ENCODE measurements at places on chromosomes 2 and 18. TPM values are rescaled to one million over a fixed set of nuclear protein-coding genes. Genes with fewer than 3 reads are reported as not detected.

The MYCN gene
- total RNA-seq: 0.25 TPM

GRCh38 chr2:163733956-163734355 lies 1.9 kb downstream of the FIGN start:
- no peak for DNase-seq

DNA sequence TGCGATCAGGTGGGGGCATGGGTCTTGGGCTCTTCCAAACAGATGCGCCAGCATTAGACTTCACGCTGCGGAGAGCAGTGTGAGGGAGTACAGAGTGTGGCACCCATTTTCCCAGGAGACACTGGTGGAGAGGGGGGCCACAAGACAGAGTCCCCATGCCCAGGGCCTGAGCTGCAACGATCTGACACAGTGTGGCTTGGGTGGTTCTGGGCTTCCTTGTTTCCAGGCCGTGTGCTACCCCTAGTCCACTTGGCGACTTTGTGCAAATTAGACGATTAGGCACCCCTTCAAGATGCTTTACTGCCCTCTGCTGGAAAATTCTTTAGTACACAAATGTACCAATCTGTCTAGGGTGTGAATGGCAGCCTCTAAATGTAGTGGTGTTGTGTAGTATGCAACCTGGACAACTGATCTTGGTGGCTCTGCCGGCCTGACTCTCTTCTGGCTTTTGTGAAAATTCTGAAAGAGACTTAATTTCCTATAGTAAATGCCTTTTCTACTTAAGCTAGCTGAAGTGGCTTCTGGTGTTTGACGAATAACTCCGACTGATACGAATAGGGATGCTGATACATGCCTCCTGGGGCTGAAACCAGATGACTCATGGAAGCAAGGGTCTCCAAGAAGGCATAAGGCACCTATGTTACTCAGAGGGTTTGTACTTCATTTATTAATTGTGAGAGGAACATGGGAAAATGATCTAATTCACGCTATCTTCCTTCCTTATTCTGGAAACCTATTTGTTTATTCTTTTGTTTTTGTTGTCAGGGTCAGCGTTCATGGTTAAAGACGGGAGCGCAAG lies 92.3 kb upstream of the SMAD2 start:
- DNase-seq: no peak

DNA sequence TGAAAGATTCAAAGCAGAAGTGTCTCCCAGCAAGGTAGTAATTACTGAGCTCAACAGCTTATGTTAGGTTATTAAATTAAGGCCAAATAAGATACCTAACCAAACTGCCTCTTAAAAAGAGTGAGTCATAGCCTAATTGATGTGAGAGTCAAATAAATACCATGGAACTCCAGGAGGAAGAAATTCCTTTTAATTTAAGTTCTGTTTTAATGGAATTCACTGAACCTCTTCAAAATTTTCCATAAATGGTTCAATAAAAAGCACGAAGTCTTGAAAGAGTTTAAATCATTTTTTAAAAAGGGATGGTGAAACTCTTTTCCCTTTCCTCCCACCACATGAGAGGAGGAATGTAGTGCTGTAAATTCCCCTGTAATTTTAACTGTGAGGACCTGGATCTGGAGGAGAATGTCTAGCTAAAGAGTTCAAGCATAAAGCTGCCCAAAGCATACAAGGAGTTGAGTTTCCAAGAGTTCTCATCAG lies 180.8 kb upstream of the MMADHC start:
- no peak for DNase-seq

DNA sequence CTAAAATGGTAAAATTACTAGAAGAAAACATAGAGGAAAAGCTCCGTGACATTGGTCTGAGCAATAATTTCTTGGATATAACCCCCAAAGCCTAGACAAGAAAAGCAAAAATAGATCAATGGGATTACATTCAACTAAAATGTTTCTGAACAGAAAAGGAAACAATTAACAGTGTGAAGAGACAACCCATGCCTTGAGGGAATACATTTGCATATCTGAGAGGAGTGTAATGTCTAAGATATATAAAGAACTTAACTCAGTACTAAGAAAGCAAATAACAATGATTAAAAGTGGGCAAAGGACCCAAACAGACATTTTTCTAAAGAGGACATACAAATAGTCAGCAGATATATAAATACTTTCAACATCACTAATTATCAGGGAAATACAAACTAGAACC lies 206.2 kb downstream of the VAPA start:
- no peak for DNase-seq

The IL36RN gene
- total RNA-seq: not detected

The TRMT61B gene
- total RNA-seq: 8.7 TPM

The CCDC68 gene
- total RNA-seq: 1.6 TPM

DNA sequence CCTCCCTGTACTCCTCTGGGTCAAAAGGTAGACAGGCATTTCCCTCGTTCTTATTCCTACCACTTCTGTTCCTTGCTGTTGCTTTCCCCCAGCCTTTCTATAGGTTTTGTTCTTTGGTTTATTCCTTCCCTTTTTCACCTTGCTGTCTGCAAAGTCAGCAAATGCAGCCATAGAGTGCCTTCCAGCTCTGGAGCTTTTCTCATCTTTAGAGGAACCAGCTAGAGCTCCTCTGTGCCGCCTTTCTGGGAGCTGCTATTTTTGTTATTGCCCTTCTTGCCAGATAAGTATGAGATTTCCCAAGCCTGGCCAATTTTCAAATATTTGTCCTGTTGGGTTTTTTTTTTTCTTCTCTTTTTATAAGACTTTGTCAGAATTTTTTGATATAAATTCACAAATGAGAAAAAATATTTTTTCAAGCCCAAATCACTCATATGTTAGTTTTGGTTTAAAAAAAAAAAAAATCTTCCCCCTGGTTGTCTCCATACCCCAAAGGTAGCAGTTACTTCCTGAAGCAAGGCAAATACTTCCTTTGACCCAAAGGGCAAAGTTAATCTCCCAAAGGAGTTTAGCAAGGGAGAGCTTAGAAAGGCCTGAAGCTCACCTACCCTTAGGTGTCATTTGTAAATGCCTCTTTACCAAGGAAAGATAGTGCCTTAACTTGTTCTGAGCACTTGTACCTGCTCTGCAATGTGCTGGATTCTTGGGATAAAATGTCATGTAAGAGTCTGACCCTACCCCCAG lies 5.1 kb upstream of the TTC27 start:
- no peak for DNase-seq

The ACVR1 gene
- total RNA-seq: 24.5 TPM

- no peak for DNase-seq
Observed at GRCh38 chr2:220315098-220315823, 687.8 kb downstream of the SLC4A3 start.

- no peak for DNase-seq
Observed at GRCh38 chr2:69735686-69736085, 6.2 kb upstream of the ANXA4 start.

DNA sequence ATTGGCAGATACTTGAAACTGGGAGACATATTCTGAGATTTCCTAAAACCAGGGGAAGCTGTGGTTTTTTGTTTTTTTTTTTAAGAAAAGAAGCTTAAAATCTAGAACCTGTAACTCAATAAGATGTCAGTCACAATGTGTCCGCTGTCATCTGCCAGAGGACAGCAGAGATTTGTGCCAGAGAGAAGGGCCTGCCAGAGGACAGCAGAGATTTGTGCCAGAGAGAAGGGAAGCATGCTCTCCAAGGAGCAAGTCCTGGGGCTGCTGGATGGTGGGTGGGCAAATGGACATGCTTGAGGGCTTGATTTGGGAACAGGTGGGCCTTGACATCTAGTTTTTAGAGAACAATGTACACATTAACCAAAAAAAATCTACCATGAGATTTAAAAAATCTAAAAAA lies 77.9 kb downstream of the CCDC93 start:
- DNase-seq: no peak

DNA sequence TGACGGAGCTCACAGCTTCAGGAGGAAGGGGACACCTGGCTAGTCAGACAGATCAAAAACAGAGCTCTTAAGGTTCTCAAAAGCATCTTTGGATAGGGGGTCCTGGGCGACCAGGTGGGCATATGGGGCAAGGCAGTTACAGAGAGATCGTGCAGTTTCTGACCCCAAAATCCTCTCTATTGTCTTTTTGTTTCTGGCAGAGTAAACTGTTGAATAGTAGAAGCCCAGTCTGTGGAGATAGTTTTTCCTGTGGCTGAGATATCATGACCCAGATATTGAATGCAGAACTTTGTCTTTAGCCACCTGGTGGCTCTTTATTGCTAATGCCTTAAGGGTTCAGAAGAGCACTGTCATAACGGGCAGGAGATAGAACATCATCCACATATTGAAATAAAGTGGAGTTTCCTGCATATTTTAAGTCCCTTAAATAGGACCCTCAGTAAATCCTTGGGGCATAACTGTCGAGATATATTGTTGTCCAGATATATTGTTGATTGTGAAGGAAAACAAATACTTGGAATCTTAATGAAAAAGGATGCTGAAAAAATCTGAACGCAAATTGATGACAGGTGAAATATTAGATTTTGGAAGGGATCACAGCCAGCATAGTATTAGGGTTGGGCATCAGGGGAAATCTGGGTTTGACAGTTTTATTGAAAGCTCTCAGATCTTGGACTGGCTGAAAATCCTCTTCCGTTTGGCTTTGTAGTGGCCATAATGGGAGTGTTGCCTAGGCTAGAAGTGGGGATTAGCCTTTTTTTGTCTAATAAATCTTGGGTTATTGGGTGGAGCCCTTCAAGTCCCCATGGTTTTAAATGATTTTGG lies 14.1 kb upstream of the ZDBF2 start:
- DNase-seq: no peak

- DNase-seq: no peak
Observed at GRCh38 chr2:179812501-179812900, 48.9 kb downstream of the ZNF385B start.

DNA sequence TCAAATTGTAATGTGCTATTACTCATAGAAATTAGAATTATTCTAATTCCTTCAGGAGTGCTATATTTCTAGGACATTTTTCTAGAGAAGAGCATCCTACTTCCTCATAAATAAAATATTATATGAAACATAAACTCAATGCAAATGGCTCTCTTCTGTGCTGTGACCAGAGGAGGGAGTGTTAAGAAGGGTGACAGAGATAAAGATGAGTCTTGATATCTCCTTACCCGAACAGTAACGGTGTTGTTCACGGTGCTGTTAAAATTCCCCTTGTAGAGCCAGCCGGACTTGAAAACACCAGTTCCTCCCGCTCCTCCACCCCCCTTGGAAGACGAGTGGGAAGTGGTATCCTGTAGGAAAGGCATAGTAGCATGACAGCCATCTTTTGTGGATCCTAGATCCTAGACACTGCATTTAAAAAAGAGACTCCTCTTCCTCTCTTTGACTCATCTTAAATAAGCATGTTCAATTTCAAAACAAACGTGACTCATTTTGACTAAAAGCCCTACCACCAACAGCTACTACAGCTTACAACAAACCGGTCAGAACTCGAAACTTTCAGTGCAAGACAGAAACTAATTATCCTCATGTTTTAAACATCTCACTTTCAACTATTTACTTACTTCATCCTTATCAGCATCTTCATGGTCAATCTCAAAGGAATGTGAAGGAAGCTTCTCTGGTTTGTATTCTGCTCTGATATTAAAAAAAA lies 156.3 kb downstream of the DOCK10 start:
- DNase-seq: no peak

GRCh38 chr2:179860255-179861026 lies 971 bp downstream of the ZNF385B start:
- peak; percentile 45 for DNase-seq

The CYS1 gene
- total RNA-seq: 0.14 TPM

GRCh38 chr18:11419338-11419737 lies 190.1 kb upstream of the SLC35G4 start:
- DNase-seq: no peak

DNA sequence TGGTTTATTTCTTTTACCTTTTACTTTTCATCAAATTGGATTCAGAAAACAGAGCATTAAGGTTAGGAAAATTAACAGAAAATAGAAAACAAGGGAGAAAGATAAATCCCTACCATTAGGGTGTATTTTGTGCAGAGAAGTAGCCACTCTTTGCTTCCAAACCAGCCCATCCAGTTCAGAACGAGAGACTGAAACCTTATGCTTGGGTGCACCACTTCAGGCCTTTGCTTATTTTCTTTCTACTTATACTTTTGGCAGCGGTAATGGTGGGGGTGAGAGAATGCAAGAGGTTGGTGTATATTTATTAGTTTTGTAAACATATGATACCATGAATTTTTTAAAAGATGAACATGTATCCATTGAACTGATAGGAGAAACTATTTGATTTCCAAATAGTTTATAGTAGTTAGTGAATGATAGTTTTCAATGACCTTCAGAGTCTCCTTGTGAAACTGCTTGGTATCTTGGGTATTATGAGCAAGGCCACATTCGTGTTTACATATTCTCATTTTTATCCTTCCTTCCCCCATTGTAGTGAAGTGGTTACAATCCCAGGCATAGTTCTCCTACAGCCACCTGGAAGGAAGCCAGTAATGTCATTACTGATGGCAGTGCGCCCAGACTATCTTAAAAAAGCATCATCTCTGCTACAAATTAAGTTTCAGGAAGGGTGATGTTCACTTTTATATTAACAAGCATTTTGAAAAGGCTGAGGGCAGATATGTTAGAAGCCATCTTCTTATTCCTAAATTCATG lies 60.8 kb downstream of the MFSD6 start:
- peak; percentile 50 for DNase-seq

The DYNAP gene
- not detected for total RNA-seq

- peak; percentile 73 for DNase-seq
Observed at GRCh38 chr2:95158891-95159619, 593 bp downstream of the ZNF514 start.

- no peak for DNase-seq
Observed at GRCh38 chr2:144503242-144503641, 16.7 kb downstream of the ZEB2 start.

DNA sequence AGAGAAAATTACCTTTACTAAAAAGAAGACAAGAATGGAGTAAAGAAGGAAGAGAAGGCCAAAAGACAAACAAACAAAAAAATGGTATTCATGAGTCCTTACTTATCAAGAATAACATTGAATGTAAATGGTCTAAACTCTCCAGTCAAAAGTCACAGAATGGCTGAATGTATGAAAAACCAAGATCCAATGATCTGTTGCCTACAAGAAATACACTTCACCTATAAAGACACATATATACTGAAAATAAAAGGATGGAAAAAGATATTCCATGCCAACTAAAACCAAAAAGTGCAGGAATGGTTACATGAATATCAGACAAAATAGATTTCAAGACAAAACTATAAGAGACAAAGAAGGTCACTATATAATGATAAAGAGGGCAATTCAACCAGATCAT lies 65.0 kb upstream of the ASXL3 start:
- DNase-seq: no peak

- DNase-seq: no peak
Observed at GRCh38 chr2:121409388-121409787, 121.3 kb upstream of the RNU4ATAC start.

The CFAP65 gene
- not detected for total RNA-seq

DNA sequence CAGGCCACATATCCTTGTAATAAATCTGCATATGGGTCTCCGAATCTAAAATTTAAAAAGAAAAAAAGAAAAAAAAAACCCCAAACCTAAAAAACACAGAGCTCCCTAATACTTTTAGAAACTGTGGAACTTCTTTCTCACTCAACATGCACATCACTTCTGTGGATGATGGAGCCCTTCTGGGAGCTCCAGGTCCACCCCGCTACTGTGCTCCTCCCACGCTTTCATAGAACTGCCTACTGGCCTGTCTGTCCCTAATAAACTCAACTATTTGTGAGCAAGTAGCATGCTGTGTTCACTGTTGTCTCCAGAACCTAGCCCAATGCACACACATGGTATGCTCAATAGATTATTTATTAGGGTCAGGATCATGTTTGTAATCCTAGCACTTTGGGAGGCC lies 83.1 kb upstream of the FZD5 start:
- DNase-seq: no peak

- DNase-seq: no peak
Observed at GRCh38 chr2:148888003-148888501, 13.0 kb downstream of the KIF5C start.

The BIN1 gene
- 1,331 TPM for total RNA-seq
